ENCODE measurements at places on chromosomes 5 and 9.
A peak's percentile ranks its signal among the peaks of the same experiment; 100 is the strongest.

DNA sequence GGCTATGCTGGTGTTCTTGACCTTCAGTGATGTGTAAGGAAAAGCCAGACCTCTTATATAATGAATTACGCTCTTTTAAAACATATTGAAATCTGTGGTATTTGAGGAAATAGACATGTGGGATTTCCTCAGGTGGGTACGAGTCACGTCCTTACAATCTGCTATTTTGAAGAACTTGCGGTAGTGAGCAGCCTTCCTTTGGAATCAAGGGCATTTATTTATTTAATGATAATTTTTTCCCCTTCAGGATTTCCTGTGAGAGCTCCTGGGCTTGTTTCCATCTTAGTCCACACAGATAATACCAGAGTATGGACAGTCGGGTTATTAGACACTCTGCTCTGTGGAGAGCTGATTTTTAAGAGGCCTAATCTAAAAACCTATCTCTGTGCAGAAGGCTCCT lies 167.9 kb downstream of the ARHGEF28 start:
- peak; percentile 46 for DNase-seq

GRCh38 chr5:115306011-115306536 lies 9.6 kb upstream of the CCDC112 start:
- no peak for DNase-seq

DNA sequence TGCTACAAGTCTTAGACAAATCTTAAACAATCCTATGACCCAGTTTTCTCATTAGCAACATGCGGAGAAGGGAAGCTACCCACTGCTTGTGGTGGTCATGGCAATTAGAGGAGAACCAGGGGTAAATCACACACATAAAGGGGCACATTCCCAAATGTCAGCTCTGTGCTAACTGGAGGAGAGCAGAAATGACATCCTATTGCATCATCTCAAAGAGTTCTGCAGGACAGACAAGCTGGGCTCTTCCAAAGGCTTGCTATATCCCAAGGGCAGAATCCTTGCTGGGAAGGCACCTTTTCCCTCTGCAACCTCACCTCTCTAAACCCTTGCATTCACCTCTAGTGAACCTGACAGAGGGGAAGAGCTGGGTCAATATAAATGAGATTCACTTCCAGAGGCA lies 17.0 kb upstream of the WWC1 start:
- DNase-seq: no peak

GRCh38 chr9:129994882-129995281 lies 48.1 kb downstream of the FNBP1 start:
- peak; percentile 45 for DNase-seq

GRCh38 chr9:99516657-99517049 lies 294.6 kb downstream of the SEC61B start:
- peak; percentile 70 for DNase-seq

- DNase-seq: no peak
These were observed 963.0 kb upstream of the DMAC1 start for GRCh38 chr9:8762479-8763085.

DNA sequence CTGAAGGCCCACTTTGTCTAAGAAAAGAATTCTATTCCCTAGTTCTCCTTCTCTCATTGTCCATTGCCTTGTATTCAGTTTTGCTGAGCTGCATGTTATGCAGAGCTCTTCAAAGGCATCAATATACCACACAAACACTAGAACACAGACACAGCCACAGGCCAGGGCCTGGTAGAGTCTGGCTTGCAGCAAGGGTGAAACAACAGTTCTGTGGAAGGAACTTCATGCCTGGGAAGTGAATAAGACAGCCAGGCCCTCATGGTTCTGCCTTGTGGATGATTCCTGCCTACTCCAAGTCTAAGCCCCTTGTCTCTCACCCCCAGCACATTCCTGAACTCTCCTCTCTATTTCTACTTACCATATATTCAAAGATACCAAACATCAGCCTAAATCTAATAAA lies 30.8 kb downstream of the KLHL3 start:
- no peak for DNase-seq

DNA sequence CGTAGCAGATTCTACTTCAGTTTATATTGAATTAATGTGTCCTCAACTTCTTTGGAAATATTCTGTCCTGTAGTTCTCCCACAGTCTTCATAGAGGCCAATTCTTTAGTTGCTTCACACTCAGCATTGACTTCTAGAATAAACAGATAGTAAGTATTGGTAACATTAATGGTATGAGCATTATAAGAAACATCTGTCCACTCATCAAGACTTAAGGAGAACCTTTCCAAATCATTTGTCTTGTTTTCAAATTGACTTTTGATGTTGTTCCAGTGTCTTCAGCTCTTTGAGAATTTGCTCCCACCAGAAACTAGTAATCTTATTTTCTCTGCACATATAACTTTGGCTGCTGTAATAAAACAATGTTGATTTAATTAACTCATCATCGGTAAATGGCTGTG lies 18.3 kb downstream of the RANBP17 start:
- no peak for DNase-seq

DNA sequence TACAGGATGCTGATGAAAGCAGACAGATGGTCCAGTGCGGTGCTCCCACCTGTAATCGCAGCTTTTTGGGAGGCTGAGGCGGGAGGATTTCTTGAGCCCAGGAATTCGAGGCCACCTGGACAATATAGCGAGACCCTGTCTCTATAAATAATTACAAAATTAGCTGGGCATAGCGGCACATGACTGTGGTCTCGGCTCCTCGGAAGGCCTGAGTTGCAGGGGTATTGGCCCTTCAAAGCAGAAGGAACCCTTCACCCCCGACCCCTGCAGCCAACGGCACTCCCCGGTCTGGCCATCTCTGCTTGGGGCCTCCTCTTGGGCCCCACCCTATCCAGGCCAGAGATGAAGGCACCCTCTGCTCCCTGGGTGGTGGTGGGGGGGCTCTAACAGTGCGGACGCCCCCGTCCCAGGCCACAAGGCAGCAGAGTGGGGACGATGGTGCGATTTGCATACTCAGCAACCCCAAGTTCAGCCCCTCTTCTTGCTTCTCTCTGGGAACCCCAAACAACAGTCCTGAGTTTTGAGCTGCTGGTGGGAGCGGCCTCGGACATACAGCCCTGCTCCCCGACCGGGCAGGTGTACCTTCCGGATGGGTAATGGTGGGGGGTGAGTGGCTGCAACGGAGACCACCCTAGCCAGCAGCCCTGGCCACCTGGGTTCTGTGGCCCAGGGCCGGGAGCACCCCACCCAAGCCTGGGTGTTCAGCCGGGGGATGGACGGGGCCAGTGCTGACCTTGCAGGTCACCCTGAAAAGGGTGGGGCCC lies 50.7 kb downstream of the NACC2 start:
- no peak for DNase-seq

- no peak for DNase-seq
These were observed 508.4 kb upstream of the SEMA6A start for GRCh38 chr5:117082977-117083376.

GRCh38 chr9:101993771-101994170 lies 255.3 kb upstream of the GRIN3A start:
- DNase-seq: no peak

DNA sequence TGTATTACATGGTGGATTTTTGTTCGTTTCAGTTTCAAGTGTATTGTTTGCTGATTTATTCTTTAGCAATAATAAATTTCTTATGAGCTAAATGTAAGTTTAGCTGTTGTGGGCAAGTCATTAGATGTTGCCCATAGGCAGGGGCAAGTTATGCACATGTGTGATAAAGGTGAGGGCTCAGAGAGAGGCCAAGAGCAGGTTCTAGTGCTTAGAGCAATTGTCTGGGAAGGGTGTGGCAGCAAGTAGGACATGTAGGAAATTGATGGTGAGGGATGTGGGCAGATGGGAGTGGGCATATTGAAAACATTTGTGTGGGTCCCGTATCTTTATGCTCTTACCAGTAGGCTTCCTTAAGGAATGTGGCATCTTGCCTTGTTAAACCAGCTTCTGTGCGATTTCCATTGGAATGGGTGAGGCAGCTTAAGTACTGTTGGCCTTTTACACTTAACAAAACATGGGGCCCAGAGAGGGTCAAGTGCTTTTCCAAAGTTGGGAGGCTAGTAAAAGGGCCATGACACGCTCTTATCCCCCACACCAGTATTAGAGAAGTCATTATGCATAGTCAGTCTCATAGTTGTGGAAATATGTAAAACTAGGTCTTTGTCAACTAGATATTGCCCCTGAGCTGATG lies 60.6 kb downstream of the KDM4C start:
- no peak for DNase-seq

- no peak for DNase-seq
These were observed 62.6 kb upstream of the FRRS1L start for GRCh38 chr9:109229682-109230081.

DNA sequence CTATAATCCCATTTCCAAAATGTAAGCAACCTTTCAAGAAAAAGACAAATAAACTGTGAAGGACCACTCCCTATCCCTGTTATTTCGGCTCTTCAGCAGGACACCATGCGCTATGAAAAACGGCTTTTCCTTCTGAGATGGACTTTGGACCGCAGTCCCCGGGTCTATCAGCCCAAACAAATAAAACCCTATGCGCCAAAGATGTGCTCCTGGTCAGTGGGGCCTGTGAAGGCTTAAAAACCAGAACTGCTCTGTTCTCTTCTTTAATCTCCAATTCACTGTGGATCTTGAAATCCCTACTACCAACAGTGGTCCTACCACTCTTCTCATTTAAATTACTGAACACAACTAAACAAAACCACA lies 33.3 kb downstream of the RAPGEF1 start:
- DNase-seq: no peak

- no peak for DNase-seq
These were observed 3.7 kb downstream of the CLTA start for GRCh38 chr9:36194326-36195000.

- no peak for DNase-seq
These were observed 7.9 kb upstream of the KCNMB1 start for GRCh38 chr5:170397059-170397458.

GRCh38 chr9:6896562-6896961 lies 138.8 kb downstream of the KDM4C start:
- DNase-seq: no peak

DNA sequence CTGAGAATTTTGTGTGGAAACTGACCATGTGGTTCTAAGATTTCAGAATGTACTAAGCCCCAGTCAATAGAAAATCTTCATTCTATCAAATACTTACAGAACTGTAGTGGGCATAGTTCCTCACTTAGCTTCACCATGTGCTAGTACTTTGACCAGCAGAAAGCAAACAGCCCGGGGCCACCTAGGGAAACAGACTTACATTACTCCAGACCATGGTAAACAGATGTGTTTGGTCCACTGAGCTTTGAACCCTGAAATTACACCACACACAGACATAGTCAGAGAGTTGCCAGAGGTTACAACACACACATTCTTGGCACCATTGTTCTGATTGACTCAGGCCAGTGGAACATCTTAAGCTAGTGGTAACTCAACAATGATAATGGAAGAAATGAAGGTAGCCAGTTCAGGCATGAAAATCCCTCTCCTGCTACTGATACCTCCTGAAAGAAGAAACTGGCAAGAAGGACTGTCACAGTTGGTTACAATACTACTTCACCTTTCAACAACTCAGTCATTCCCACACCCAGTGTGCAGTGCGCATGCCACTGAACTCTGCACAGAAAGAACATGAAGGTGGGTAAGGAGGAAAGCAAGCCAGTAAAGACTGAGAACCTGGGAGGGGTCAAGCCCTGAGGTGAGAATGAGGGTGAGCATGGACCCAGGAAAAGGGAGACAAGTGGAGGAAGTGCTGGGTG lies 18.7 kb upstream of the LECT2 start:
- DNase-seq: no peak

DNA sequence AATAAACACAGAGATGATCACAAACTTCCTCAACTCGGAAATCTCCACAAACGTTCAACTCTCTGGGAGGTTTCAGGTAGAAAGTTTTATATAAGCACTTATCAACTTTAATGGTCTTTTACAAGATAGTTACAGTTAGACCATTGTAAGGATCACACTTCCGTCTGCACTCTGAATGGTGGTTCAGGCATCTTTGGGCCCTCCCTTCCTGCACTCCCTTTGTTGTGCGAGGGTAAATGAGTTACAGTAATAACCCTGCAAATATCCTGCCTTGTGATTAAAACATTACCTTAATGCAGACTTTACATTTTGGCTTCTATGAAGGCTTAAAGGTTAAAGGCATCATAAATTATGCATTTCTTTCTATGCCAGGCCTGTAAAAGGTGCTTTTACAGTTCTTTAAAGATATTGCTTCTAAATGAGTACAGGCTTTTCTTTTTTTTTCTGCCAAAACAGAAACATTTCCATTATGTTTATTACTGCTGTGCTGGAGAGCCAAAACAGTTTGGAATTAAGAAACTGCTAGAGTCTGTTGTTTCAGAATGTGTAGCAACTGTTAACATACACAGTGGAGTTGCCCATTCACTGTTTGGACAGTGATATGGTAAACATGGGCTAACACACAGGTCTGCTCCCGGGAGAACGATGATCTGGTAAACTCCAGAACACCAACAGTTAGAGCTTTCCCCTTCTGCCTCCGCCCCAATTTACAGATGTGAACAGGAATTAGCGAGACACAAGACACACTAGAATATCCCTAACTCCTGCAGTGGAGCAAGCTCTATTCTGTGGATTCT lies 1.1 kb downstream of the PRUNE2 start:
- DNase-seq: no peak

DNA sequence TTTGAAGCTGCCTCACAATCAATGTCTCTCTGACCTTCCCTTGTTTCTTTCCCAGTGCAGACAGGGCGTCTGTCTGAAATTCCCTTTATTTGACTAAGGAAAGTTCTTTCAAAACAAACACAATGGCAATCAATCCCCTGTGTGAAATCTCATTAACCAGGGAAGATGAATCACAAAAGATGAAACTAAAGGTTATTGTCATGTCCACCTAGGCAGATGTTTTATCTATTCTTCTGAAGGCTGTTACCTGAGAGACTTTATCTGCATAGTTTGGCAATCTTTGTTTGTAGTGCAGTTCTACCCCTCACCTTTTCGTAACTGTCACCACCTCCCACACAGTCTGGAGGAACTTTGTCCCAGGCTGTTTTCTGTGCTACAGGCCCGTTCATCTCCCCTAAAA lies 217.5 kb upstream of the RIOK2 start:
- no peak for DNase-seq

GRCh38 chr5:10949856-10950630 lies 189.0 kb upstream of the DAP start:
- no peak for DNase-seq

- DNase-seq: no peak
These were observed 527.8 kb downstream of the MTRR start for GRCh38 chr5:8396756-8397155.

- DNase-seq: no peak
These were observed 57.6 kb downstream of the KIF24 start for GRCh38 chr9:34271265-34272006.

DNA sequence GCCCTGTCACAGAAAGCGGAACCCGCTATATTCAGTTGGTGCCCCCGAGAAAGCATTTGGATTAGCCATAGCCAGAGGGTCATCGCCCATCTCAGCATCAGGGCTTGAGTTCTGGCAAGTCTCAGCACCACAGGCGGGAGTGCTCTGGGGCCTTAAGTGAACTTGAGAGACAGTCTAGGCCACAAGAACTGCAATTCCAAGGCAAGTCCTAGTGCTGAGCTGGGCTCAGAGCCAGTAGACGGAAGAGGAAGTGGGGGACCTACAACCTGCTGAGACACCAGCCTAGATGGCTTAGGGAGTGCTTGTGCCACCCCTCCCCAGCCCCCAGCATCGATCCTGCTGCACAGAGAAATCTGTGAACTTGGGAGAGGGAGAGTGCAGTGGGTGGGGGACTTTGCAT lies 594.9 kb downstream of the CCDC171 start:
- peak; percentile 18 for DNase-seq

- DNase-seq: no peak
These were observed 4.8 kb downstream of the RPS14 start for GRCh38 chr5:150444770-150445169.
